Right ventricle myocardium superior (tissue), 1 donor: ENCODE measurements at places on chromosomes 2 and 18. TPM values are rescaled to one million over a fixed set of nuclear protein-coding genes. Genes with fewer than 3 reads are reported as not detected.

DNA sequence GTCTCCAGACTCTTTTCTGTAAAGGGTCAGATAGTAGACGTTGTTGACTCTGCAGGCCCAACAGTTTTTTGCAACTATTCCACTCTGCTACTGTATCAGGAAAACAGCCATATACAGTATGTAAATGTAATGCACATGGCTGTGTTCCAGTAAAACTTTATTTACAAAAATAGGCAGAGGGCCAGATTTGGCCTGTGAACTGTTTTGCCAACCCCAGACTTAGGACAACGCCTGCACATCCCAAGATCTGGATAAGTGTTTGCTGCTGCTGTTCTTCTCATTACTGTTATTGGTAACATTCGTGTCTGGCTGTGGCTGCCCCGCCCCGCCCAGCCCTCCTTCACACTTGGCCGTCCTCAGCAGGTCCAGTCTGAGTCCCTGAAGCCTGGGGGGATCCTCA, 94.6 kb upstream of the MCFD2 start:
- no peak for DNase-seq

DNA sequence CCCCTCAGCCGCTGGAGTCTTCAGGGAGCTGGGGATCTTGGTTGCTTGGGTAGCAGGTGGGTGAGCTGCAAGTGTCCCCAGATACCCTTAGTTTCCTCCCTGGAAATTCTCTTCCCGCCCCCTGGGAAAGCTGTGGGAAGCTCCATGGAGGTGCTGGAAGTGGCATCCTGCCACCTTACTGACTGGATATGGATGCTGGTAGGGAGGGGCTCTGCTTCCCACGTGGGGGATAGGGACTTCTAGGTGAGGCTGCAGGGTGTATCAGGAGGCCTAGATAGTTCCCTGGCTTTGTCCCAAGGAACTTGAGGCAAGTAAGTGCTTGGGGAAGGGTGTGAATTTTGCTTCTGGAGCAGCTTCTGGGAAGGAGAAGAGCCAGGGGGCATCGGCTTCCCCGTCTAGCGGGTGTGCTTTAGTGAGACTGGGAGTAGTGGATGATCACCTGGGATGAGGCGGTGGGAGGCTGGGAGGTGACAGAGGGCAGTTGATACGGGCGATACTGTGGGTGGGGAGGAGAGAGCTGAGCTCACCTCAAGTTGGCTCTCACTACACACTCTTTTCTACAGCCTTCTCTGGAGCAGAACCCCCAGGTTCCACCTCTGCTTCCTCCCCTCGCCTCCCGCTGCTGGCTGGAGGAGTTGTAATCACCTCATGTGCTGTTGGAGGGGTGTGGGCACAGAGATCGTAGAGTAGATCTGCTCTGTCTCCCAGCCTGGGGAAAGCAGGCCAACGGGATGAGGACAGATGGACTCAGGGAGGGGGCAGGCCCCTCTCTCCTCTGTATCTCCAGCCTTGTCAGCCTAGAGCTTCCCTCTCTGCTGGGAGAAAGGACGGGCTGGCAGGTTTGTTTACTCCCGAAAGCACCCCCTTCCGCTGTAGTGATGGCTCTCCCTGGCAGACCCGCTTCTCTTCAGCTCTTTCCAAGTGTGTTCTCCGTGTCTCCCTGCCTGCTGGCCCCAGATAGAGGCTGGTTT, 19.8 kb downstream of the TET3 start:
- no peak for DNase-seq

DTNA gene
- 153 TPM for total RNA-seq

GRCh38 chr2:182110347-182110746, 124.7 kb downstream of the PPP1R1C start:
- no peak for DNase-seq

- peak; percentile 85 for DNase-seq
Measured at GRCh38 chr2:170530284-170530745, 184.8 kb upstream of the SP5 start.

PLGLB2 gene
- 1.4 TPM for total RNA-seq

DNA sequence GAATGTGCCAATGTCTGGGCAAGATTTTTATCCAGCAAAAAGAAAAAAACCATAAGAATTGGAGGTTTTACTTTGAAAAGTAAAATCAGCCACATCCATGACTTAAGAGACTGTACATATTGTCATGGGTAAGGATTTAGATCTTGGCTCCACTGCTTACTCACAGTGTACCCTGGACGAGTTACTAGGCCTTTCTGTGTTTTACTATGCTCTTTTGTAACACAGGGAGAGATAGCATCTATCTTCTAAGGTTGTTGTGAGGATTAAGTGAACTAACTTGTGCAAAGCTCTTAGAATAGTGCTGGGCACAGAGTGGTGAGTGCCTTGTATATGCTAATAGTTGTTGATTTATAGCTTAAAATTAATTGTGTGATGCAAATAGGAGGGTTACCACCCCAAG, 255.9 kb downstream of the NEDD4L start:
- DNase-seq, result no peak

GBX2 gene
- total RNA-seq, result not detected

GRCh38 chr2:178263159-178263860, 69.0 kb downstream of the OSBPL6 start:
- DNase-seq, result no peak

NAT8 gene
- not detected for total RNA-seq

CCDC141 gene
- total RNA-seq, result 136 TPM

CNNM3 gene
- 13.5 TPM for total RNA-seq

DNA sequence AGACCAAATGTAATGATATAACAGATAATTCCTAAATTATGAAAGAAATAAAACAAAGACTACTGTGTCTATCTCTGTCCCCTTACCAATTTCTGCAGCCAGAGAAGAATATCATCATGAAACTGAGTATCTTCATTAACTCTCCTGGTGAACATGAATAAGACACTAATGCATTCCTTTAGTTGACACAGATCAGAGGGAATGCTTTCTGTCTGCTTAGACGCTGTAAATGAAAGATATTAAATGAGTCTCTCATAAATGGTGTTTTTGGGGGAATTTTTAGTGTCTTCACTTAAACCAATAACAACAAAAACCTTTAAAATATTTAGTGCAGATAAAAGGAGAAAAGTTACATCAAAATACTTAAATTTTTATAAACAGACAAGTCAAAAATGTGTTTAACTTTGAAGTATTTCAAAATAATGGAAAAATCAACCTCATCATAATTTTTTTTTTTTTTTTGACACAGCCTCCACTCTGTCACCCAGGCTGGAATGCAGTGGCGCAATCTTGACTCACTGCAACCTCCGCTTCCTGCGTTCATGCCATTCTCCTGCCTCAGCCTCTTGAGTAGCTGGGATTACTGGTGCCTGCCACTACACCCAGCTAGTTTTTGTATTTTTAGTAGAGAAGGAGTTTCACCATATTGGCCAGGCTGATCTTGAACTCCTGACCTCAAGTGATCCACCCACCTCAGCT, 16.0 kb downstream of the EPG5 start:
- DNase-seq, result no peak

CLASP1 gene
- total RNA-seq, result 58.3 TPM

TUBB8B gene
- not detected for total RNA-seq

GRCh38 chr2:113079131-113079530, 11.4 kb downstream of the IL1F10 start:
- DNase-seq, result no peak

TRIM43 gene
- total RNA-seq, result not detected

DNA sequence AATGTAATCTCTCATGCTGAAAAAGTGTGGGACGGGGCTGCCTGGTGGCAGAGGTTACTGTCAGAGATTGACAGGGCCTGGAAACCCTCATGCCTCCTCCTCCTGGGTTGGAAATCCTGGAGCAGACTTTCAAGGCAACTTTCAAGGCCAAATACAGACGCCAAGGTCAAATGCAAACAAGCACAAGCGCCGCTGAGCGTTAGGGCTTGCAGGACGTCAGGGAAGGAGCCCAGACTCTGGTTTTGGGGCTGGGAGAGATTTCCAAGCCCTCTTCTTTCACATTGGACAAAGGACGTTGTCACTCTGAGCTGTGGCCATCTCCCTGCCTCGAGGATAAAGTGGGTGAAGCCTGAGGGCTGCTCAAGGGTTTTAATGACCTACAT, 120.1 kb downstream of the TWIST2 start:
- no peak for DNase-seq

- no peak for DNase-seq
Measured at GRCh38 chr18:52907543-52908308, 567.7 kb downstream of the DCC start.

- peak; percentile 52 for DNase-seq
Measured at GRCh38 chr18:76490670-76491472, 4.2 kb downstream of the ZNF516 start.

FN1 gene
- 77.7 TPM for total RNA-seq

DNA sequence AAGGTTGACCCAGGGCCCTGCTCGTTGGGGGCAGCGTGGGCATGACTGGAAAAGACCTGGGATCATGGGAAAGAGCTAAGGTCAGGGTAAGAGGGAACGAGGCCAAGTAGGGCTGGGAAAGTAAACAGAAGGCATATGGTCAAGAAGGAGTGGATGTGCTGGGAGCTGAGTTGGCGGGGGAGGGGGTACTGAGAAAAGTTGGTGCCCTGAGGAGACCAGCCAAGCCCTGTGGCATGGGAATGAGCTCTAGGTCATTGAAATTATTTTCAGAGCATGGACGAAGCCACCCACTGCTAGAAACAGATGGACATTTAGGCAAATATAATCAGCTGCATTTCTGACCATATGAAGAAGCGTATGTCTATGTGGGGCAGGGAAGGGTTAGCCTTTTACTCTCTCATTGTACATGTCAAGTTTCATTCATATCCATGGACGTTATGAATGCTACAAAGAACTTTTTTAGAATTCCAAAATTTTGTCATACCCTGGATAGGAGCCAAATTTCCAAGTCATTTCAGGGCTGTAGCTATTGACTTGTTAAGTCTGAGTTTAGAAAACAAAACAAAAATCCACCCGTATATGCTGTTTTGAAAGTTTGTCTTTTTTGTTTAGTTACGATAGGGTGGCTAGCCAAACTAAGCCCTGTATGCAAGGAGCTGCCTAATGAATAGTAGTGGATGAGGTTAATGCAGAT, 19.1 kb downstream of the MAPRE2 start:
- DNase-seq, result no peak

- DNase-seq, result no peak
Measured at GRCh38 chr2:65604246-65604645, 171.8 kb upstream of the SPRED2 start.

- no peak for DNase-seq
Measured at GRCh38 chr2:147698166-147698565, 146.7 kb upstream of the ACVR2A start.

- DNase-seq, result no peak
Measured at GRCh38 chr2:187451510-187451909, 3.5 kb upstream of the CALCRL start.

LDLRAD4 gene
- total RNA-seq, result 29.3 TPM

DNA sequence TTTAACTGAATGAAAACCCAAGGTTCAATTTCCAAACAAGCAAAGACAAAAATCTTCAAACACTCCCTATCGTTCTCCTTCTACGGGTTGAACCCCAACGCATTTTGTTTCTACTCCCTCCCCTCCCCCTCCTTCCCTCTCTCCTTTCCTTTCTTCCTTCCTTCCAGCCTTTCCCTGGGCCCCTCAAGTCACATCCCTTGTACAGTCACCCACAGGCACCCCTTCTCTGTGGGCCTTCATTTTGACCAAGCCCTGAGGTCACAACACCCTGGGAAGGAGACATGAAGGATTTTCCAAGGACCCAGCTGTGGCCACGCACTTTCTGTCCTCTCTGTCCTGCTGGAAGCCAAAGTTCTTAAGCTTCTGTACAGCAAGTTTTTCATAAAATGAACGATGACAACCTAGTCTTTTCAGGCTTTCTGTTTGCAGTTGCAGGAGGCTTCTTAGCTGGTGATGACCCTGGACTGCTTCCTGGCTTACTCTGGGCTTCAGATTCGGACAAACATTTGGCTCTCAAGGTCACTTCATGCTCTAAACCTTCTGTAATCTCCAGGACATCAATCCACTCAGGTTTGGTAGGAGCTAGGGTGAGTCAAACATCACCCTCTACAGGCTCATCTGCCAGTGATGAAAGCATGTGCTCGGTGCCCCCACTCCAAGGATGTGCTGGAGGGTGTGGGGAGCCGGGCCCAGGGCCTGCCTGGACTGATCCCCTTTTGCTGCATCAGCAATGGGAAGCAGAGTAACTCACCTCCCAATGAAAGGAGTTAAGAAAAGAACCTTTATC, 25.5 kb downstream of the TMEM247 start:
- no peak for DNase-seq

DNA sequence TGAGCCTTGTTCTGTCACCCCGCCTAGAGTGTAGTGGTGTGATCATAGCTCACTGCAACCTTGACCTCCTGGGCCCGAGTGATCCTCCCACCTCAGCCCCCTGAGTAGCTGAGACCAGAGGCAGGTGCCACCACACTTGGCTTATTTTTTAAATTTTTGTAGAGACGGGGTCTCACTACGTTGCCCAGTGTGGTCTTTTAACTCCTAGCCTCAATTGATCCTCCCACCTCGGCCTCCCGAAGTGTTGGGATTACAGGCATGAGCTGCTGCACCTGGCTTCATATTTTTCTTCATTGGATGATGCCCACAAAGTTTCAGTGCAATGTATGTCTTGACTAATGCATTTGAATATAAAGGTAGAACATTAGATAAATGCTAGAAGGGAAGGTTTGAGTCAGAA, 120.8 kb downstream of the FMNL2 start:
- no peak for DNase-seq

DNA sequence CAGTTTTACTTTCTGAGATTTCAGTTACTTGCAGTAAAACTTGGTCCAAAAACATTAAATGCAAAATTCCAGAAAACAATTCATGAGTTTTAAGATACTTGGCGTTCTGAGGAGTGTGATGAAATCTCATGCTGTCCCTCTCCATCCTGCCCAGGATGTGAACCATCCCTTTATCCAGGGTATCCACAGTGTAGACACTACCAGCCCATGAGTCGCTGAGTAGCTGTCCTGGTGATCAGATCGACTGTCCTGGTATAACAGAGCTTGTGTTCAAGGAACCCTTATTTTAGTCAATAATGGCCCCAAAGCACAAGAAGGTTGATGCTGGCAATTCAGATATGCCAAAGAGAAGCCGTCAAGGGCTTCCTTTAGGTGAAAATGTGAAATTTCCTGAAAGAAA, 3.2 kb downstream of the SP100 start:
- no peak for DNase-seq

ERFE gene
- not detected for total RNA-seq

- DNase-seq, result no peak
Measured at GRCh38 chr2:72603481-72603880, 222.4 kb downstream of the EXOC6B start.

PAX8 gene
- total RNA-seq, result 0.35 TPM

DNA sequence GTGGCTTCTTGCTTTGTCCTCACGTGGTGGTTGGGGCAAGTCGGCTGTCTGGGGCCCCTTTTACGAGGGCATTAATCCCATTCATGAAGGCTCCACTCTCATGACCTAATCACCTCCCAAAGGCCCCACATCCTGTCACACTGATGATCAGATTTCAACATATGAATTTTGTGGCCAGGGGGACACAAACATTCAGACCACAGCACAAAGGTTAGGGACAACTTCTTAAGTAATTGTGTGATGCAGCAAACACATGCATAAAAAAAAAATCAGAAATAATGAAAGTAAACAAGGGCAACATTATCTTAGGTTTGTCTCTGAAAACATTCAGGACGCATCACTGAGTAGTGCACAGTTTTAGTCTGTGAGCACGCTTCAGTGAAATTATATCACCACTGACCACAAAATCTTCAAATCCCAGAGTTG, 54.2 kb upstream of the FRZB start:
- no peak for DNase-seq

- no peak for DNase-seq
Measured at GRCh38 chr2:224919472-224920110, 122.7 kb downstream of the DOCK10 start.

L3MBTL4 gene
- total RNA-seq, result 0.59 TPM

ZNF892 gene
- total RNA-seq, result 2.9 TPM
